ENCODE measurements at places on chromosomes 16 and 17. TPM values are rescaled to one million over a fixed set of nuclear protein-coding genes. Genes with fewer than 3 reads are reported as not detected.

DNA sequence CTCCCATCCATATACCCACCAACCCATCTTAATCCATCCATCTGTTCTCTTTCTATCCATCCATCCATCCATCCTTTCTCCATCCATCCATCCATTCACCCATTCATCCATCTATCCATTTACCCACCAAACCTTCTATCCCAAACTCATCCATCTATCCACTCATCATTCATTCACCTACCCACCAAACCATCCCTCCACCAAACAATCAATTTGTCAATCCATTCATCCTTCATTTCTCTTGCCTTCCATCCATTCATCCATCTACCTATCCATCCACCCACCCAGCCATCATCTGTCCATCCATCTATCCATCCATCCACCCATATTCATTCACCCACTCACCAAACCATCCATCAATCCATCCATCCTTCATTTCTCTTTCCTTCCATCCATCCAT is 44.6 kb upstream of the CIBAR2 start:
- no peak for DNase-seq

DNA sequence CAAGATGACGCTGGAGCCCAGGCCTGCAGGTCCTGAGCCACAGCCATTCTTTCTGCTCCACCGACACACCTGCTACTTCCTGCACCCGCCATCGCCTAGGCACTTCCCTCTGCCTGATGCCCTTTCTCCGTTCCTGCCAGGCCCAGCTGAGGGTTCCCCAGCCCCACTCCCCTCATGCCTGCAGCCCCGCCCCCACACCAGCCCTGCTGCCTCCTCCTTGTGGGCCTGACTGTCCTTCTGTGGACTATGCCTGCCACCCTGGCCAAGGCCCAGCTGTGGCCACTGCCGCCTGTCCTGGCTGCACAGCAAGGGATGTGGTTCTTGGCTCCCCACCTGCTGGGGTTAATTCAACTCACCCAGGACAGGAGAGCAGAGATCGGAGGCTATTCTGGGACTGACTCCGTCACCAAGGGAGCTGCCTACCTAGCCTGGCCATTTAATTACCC is 7.5 kb downstream of the NATD1 start:
- DNase-seq, result no peak

DNA sequence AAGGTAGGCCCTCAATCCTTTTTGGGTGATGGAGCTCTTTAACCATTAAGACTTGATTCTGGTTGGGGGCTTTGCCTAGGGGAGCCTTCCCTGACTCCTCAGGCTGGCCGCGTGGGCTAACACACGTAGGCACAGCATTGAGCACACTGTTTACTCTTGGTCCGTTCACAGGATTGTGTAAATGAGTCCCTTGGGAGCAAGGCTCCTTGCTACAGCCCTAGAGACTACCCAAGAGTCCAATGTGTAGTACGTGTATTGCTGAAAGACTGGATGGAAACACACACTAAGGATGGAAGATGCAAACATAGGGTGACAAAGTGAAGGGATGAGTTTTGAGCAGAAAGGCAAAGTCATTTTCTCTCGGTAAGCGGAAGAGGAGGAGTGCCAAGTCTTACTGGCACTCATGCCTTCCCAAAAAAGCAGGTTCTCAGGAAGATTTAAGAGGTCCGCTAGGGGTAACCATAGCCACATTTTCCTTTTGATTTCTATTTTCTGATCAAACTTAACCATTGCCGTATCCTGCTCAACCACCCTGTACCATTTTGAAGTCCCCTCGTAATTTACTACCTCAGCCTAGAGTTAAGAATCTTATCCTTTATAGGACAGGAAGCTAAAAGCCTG is 911 bp upstream of the ITGA2B start:
- DNase-seq, result no peak

Gene PRRT2
- not detected for total RNA-seq

DNA sequence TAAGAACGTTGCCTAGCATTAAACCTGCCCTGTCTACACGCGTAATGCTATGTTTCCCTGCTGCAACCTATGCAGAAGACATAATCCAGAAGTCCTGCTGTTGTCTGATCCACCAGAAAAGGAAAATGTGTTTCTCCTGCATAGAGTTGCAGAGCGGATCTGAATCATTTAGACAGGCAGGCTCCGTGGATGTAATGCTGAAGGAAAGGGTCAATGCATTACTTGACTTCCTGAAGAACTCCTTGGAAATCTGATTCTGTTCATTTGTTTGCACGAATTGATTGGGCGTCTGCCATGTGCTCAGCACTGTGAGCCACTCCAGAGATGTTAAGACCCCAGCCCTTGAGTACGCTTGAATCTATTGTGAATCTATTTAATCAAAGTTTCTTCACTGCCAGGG is 83.4 kb downstream of the FOXL1 start:
- peak; percentile 75 for DNase-seq

Gene WSCD1
- total RNA-seq, result 43.6 TPM

Gene LITAFD
- total RNA-seq, result not detected

Gene KRTAP2-2
- total RNA-seq, result not detected
